Mesothelial cell of epicardium (in vitro differentiated cells): ENCODE measurements at places on chromosomes 3 and 15. TPM values are rescaled to one million over a fixed set of nuclear protein-coding genes. Genes with fewer than 3 reads are reported as not detected.

- H3K4me3 ChIP-seq = no peak overlapping the region
- no peaks in the 10 kb centered on the region for H3K36me3 ChIP-seq
- H3K4me1 ChIP-seq = peaks cover 12% of the 10 kb centered on the region
Observed at GRCh38 chr3:189103208-189103607, 68.6 kb upstream of the TPRG1 start.

DNA sequence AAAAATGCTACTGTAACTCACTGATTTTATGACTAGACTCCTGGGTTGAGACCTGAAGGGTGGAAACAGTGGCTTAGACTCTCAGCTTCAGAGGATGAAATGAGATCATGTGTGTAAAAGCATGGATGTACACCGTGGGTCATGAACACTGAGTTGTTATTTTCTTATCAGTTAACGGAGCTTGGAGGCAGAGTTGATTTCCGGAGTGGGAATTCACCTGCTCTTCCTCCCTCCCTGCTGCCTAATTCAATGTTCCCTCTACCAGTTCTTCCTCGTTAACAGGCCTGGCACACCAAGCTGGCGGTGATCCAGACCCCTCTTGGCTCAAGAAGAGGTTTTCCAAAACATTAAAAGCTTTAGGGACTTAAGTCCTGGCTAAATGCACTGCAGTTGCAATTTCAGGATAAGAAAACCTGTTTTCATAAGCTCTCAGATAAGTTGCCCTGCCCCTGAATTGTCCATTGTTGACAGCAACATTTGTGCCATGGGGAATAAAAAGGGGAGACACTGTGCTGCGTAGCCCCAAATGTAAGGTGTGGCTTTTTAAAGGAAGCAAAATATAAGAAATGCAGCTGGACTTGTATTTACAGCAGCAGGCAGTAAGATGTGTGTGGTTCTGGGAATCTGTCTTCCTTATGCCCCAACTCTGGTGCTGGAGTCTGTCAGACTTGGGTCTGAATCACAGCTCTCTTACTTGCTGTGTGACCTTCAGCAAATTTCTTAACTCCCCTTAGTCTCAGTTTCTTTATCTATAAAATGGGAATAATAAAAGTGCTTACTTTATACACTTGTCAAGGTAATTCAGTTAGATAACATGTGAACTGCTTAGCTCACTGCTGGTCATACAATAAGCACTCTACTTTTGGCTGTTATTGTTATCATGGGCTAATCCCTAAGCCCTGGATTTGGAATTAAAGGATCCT is 9.9 kb downstream of the PDIA5 start:
- no peaks in the 10 kb centered on the region for H3K36me3 ChIP-seq
- no peak for DNase-seq
- peaks cover 6% of the 10 kb centered on the region for H3K4me1 ChIP-seq

- DNase-seq = no peak
- no peak overlapping the region for H3K27ac ChIP-seq
- H3K4me3 ChIP-seq = no peak overlapping the region
- peaks cover 20% of the 10 kb centered on the region for H3K27me3 ChIP-seq
- H3K36me3 ChIP-seq = peaks cover 2% of the 10 kb centered on the region
Observed at GRCh38 chr3:59143447-59143846, 93.6 kb upstream of the CFAP20DC start.

DNA sequence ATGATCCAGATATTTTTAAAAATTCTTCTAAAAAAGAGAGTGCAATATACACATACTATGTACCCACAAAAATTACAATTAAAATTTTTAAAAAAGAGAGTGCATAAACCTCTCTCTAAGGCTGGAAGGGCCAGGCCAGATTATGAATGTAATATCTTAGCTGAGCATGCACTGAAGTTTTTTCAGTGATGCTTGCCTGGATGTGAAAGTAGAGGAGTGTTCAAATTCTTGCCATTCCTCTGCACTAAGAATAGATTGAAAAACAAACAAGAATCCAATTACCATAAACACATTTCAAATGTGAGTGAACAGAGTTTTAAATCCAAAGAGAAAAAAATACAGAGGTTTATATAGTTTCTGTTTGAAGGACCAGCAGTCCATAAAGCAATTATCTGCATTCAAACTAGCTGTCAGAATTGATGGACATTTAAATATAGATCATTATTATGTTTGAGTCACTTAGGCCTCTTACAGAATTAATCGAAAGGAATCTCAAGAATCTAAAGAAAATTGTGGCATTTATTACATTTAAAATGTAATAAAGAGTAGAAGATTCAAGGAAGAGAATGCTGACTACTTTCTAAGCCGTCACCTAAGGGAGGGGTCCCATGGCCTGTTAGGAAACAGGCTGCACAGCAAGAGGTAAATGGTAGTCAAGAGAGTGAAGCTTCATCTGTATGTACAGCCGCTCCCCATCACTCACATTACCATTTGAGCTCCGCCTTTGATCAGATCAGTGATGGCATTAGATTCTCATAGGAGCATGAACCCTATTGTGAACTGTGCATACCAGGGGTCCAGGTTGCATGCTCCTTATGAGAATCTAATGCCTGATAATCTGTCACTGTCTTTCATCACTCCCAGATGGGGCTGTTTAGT is 159.3 kb upstream of the MDFIC2 start:
- no peak overlapping the region for H3K4me3 ChIP-seq
- H3K4me1 ChIP-seq = peaks cover 4% of the 10 kb centered on the region
- peak overlapping the region; percentile 11 for H3K27ac ChIP-seq

Gene ALPK3
- total RNA-seq = 29.7 to 31.3 TPM (median 30.5 TPM) in 3 replicates

GRCh38 chr3:16402451-16402850 is 111.0 kb downstream of the RFTN1 start:
- H3K36me3 ChIP-seq = no peaks in the 10 kb centered on the region
- DNase-seq = no peak
- H3K4me3 ChIP-seq = no peak overlapping the region
- no peak overlapping the region for H3K27ac ChIP-seq
- H3K4me1 ChIP-seq = peaks cover 16% of the 10 kb centered on the region
